ENCODE measurements at places on chromosomes 7 and 10.

DNA sequence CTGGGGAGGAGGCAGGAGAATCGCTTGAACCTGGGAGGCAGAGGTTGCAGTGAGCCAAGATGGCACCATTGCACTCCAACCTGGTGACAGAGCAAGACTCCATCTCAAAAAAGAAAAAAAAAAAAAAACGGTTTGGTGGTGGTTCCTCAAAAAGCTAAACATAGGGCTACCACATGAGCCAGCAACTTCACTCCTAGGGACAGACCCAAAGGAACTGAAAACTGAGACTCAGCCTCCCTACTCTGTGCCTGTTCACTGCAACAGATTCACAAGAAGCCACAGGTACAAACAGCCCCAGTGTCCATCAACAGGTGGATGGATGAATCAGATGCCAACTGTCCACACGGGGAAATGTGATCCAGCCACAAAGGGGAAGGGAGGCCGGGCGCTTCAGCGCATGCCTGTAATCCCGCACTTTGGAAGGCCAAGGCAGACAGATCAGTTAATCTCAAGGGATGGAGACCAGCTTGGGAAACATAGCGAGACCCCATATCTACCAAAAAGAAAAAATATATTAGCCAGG is 79.1 kb upstream of the TNRC18 start:
- DNase-seq: no peak

GRCh38 chr7:80172387-80172786 is 37.8 kb downstream of the GNAI1 start:
- DNase-seq: no peak

DNA sequence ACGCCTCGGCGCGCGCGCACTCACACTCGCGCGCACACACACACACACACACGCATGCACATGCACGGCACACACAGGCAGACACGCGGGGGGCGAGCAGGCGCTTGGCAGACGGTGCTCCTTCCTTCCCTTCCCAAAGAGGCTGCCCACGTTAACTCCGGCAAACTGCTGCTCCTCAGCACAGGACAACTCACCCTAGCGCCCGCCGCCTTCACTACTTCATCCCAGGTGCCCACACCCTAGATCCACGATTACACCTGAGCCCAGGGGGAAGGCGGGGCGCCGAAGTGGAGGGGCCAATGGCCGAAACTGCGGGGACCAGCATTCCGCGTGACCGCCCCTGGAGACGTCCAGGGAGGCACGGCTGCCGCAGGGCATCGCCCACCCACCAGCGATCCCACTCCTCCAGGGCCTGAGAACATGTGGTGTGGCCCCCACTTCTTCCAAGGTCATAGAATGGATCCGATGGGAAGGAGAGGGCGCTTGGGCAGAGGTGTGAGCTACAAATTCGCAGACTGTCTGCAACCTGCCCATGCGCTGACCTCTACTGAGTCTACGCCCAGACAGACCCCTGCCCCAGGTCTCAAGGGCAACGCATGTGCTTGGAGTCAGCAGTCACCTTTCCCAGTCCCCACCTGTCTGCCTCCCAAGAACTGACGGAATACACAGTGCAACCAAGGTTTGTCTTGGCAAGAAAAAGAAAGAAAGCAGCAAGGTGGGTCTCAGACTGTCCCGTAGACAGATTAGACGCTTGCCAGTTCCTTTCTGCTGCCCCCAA is 74.6 kb downstream of the CALN1 start:
- no peak for DNase-seq

DNA sequence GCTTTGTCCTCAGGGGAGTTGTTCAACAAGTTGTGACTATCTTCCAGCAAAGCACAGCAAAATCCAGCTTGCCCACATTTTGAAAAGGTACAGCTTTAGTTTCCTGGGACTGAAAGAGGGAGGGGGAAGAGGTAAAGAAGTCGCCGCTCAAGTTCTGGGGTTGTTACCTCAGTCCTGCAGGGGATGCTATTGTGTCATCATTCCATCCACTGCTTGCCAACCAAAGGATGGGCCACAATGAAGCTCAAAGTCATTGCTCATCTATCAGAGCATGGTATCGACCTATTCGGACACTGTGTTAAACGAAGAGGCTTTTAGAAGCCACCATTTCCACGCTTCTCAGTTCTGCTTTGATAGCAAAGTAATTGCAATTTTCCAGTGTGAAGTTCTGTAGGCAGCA is 34.3 kb downstream of the NPY start:
- DNase-seq: no peak

- DNase-seq: no peak
Observed at GRCh38 chr7:93985101-93985500, 19.1 kb downstream of the BET1 start.

GRCh38 chr7:66758950-66759628 is 18.6 kb downstream of the RABGEF1 start:
- DNase-seq: no peak

DNA sequence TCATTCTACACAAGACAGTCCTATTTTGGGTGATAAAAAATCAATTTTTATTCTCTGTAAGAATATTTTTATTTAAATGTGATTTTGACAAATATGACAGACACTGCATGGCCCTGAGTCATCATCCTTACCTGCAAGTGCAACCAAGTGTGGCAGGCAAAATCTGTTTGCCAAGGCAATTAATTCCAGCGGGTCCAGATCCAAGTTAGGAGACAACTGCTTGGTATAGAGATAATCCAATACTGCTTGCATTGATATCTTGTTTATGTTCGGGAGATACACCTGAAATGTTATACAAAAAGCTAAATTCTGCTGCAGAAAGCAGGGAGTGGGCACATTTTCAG is 66.2 kb downstream of the RHOBTB1 start:
- no peak for DNase-seq

- no peak for DNase-seq
Observed at GRCh38 chr10:79184145-79184625, 115.4 kb downstream of the ZMIZ1 start.

GRCh38 chr10:22679608-22680007 is 34.8 kb downstream of the PIP4K2A start:
- DNase-seq: peak; percentile 72
